ENCODE measurements at places on chromosomes 4 and X. TPM values are rescaled to one million over a fixed set of nuclear protein-coding genes. Genes with fewer than 3 reads are reported as not detected.

CCKAR gene
- total RNA-seq, result not detected

LDB2 gene
- total RNA-seq, result not detected

TMPRSS11B gene
- not detected for total RNA-seq

UGT2A1 gene
- total RNA-seq, result not detected

CPE gene
- total RNA-seq, result 0.95 TPM

TLR6 gene
- total RNA-seq, result 0.53 TPM

SORBS2 gene
- total RNA-seq, result 1.9 TPM
